ENCODE measurements at places on chromosomes 16 and 17. TPM values are rescaled to one million over a fixed set of nuclear protein-coding genes. Genes with fewer than 3 reads are reported as not detected.

GRCh38 chr17:60421273-60422161 is 772 bp upstream of the CHCT1 start:
- peak; percentile 90 for DNase-seq

GRCh38 chr17:31275116-31275515 is 21.9 kb downstream of the OMG start:
- no peak for DNase-seq

- DNase-seq = no peak
Measured at GRCh38 chr17:82302991-82303943, 14.1 kb downstream of the CD7 start.

DNA sequence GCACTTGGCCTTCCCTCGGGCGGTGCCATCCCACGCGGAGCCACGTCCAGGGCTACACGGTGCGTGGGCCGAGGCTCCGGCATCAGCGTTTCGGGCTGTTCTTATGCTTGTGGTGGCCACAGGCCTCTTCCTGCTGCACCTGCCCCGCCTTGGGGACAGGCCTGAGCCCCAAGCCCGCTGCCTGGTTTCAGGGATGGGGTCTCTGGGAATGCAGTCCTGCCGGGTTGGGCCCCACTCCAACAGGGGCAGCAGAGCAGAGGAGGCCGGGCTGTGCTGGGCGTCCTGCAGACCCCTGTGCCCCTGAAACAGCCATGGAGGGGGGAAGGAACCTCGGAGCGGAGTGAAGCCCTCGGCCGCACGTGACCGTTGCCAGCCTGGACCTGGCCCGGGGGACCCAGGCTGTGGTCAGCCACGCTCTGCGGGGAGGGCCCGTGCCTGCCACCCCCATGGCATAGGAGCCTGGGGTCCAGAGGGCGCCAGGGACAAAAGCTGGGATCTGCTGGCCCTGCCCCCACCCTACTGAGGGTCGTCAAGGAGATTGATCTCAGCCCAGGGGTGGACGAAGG is 453 bp upstream of the WFIKKN1 start:
- no peak for DNase-seq

The KRT31 gene
- not detected for total RNA-seq

The FLYWCH2 gene
- total RNA-seq = 28.5 TPM

All from A673 (cell line).